ENCODE measurements at places on chromosomes 11 and 22.
A peak's percentile ranks its signal among the peaks of the same experiment; 100 is the strongest.

- DNase-seq, result no peak
These were observed 82.5 kb upstream of the DDI1 start for GRCh38 chr11:103953797-103954486.

GRCh38 chr11:111272420-111272819 lies 25.9 kb upstream of the POU2AF3 start:
- DNase-seq, result no peak

GRCh38 chr22:23847310-23847920 lies 8.6 kb upstream of the DERL3 start:
- no peak for DNase-seq

DNA sequence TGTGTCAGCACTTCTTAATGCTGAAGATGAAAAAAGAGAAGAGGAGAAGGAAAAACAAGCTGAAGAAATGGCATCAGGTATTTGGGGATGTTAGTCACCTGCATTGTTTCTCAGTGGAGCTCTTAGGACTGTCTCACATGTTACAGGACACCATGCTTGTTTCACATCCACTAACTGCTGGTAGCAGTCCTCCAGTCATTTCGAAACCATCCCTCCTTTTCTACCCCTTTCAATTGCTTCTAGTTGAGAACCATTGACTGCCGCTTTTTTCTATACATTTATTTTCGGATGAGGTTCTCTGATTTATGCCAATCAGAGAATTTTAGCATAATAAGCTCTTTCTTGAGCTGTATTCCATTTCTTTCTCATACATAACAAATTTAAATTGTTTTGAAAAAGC lies 21.5 kb downstream of the BIRC2 start:
- DNase-seq, result no peak

- no peak for DNase-seq
These were observed 92.5 kb upstream of the CARD18 start for GRCh38 chr11:105232021-105232420.

DNA sequence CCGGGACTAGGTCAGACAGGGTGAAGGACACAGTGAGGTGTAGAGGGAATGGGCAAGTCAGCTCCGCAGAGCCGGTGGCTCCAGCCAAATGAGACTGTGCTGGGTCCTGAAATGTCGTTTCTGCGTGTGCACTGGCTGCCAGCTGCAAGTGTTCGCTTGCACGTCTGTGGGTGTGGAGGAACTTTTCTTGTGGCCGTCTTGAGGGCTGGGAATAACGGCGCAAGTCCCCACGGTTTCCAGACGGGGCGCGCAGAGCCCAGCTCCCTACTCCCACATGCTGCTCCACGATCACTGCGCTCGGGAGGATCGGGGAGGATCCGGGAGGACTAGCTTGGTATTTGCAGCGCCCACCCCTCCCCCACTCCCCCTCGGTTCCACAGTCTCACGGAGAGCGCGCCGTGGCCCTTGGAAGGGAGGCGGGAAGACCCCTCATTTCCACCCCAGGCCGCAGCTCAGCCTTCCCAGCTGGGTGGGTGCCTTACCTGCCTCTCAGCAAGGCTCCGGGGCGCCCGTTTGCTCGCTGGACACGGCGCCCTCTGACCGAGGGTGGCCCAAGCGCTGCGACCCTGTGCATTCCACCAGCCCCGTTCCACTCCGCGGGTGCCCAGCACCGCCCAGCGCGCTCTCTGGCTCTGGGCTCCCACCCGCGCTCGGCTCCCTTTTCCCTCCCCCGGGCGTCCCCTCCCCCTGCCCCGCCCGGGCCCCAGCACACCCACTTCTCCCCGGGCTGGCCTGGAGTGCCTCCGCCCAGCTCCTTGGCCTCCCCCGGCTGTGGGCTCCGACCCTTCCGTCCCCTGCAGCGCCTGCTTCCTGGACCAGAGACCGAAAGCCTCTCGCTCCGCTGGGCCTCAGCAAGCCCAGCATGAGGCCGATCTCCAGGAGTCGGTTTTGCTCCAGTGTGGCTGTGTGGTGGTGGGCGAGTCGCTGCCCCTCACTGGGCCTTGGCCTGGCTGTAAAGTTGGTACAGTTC lies at the start of gene KCNE3:
TSS of gene KCNE3 (minus strand) at position 634 of the 970 bp plus-strand sequence. CDS start 9,986 bp downstream, outside the sequence.
- DNase-seq, result no peak

GRCh38 chr22:17774206-17774925 lies at the start of gene BID:
Gene BID (minus strand): TSS chr22:17774469. CDS start chr22:17750116, 24,353 bp downstream.
- no peak for DNase-seq

DNA sequence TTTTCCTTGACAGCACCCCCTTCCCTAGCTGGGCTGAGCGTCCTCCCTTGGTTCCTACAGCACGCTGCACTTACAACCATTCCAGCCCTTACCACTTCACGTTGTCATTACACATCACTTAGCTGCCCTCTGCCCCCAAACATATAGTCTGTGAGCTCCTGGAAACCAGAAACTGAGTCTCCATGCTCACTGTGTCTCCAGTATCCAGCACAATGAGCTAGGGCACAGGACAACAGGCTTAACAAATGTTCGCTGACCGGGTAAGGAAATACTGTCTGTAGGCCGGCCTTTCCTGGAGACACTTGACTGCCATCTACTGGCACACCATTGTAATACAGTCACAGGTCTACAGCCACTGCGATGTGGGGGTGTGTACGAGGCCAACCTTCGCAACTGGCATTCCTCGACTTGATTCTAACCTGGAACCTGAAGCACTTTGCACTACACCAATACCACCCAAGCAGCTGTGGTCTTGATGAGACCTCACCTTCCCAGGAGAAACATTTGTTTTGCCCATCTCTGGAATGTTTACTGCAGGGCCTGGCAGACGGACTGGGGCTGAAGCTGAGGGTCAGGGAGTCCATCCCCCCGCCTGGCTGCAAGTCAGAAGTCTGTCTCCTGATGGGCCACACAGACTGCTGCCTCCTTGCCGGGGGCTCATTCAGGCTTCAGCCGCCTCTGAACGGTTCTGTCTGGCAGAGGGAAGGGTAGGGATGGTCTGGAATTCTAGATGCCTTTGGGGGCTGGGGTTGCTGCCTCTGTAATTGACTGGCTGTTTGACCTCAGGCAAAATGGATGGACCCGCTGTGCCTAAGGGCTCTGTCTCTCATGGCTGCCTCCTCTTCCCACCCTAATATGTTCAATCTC lies 72.0 kb downstream of the SYN3 start:
- DNase-seq, result no peak

DNA sequence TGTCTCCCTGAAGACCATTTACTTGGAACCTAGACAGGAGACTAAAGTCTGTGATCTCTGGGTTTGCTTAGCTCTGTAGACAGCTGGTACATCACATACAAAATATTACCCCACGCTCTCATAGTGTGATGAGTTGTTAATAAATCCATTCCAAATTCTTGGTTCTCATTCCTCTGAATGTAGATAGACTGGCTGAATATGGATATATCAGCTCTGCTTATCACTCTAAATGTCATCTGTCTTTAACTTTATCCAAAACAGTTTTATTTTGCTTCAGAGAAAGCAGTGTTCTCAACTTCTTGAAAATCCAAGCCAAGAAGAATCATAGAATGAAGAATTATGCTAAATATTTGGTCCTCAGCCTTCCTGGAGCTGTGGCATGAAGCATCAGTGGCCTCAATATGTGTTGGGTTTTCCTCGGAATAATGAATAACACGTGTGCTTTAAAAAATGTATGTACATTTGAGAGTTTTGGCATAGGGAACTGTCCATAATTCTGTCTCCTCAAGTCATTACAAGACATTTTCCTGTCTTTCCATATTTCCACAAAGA lies 10.5 kb upstream of the LDLRAD3 start:
- no peak for DNase-seq

- DNase-seq, result no peak
These were observed 2.1 kb downstream of the USP28 start for GRCh38 chr11:113873236-113873626.

DNA sequence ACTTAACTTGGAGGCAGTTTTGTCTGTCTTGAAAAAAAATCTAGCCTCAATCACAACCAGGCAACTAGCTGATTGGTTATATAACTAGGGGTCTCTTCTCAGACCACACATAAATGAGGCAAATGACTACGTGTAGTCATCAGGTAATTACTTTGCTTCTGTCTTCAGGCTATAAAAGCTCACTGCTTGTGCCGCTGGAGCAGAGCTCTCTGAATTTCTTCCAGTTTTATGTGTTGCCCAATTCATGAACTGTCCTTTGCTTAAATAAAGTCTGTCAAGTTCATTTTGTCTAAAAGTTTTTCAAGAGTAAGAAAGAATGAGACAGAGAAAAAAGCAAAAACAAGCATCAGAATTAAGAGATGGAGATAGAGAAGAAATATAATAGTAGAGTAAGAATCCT lies 93.4 kb downstream of the MUC15 start:
- DNase-seq, result no peak

DNA sequence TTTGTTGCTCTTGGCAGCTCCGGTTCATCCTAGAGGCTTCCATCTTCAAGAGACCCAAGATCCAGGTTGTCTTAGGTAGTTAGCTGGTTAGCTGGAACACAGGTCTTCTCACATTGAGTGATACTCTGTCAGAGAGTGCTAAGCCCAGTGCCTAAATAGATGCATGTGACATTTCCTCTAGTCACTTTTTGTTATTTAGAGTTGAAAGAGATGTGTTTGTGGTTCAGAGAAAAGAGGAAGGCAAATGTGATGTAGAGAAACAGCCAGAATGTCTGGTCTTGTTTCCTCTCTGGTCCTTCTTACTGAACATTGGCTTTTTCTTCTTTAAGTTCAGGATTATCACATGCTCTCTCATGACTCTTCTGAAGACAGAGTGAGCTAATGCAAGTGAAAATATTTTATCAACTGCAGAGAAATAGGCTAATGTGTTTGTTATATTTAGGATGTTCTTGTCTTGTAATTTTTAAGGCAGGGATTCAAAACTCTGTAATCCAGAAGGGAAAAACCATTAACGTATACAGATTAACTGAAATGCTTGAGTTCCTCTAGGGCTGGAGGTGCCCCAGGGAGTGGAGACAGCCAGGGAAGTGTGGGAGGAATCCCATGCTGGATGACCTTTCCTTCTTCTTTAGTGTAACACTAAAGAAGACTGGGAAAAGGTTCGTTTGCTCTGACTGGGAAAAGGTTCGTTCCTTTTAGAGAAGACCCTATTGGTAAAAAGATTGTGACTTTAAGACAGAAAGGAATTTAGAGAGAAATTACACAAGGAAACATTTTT lies 75.4 kb downstream of the SWAP70 start:
- no peak for DNase-seq

DNA sequence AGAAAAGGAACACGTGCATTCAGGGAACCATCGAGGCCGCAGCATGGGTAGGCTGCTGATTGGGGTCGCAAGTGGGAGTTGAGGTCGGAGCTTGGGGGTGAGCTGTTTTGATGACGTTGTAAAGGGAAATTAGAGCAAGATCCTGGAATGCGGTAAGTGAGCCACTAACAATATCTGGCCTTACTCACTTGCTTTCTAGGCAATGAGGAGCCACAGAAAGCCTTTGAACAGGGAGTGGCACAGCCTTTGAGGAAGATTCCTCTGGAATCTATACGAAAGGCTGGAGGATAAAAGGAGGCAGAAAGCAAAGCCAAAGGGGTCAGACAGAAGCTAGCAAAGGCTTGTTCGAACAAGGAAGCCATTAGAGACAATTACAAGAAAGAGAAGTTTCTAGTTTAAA lies 197.5 kb downstream of the LARGE1 start:
- peak; percentile 5 for DNase-seq

DNA sequence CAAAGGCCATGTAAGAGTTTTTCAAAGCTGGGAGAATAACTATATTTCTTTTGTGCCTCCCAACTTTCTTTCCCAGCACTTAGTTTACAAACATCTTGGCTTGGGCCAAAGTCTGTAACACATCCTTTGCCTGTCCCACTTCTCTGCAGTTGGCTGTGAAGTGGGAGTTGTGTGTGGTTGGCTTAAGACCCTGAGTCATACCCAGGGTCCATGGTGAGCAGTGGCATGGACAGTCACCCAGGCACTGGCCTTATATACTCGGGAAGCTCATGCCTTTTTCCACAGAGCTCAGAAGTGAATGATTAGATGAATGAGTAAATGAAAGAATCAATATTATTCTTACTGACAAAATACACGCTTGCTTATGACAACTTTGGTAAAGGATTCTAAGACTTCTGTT lies 231.4 kb downstream of the BLID start:
- DNase-seq, result no peak

GRCh38 chr22:24925586-24926427 lies 20.7 kb downstream of the LHFPL7 start:
- DNase-seq, result no peak

GRCh38 chr11:40188848-40189247 lies 1270.6 kb downstream of the LRRC4C start:
- no peak for DNase-seq

GRCh38 chr11:109350091-109350490 lies 71.9 kb upstream of the C11orf87 start:
- no peak for DNase-seq

- no peak for DNase-seq
These were observed 18.0 kb downstream of the MN1 start for GRCh38 chr22:27783436-27784119.

- DNase-seq, result no peak
These were observed 1.0 kb downstream of the FUT4 start for GRCh38 chr11:94544646-94545263.

GRCh38 chr11:14150878-14151277 lies 188.4 kb downstream of the SPON1 start:
- no peak for DNase-seq

DNA sequence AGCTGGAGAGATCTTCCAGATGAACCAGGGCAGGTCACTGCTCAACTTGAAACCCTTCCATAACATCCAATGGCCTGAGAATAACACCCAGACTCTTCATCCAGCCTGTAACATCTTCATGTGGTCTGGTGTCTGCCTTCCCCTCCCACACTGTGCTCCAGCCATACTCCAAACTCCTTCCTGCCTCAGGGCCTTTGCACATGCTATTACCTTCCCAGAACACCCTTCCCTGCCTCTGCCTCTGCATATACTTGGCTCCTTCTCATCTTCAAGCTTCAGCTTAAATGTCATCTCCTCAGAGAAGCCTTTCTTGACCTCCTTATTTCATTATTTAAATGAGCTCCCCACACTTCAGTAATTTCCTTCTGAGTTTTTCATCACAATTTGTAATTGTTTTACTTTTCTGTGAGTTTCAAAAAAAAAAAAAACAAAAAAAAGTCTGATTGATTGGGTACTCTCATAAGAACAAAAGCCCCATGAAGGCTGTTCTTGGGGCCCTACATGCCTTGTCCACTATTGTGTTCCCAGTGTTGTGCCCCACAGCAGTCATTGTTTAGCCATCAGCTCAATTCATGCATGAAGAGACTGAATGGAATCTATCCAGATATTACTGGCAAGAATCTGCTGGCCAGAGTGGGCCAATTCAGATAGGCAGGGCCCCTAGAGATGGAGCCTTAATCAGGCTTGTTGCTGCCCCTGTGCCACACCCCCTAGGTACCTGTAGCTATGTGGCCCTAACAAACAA lies 22.1 kb downstream of the LMO1 start:
- no peak for DNase-seq

DNA sequence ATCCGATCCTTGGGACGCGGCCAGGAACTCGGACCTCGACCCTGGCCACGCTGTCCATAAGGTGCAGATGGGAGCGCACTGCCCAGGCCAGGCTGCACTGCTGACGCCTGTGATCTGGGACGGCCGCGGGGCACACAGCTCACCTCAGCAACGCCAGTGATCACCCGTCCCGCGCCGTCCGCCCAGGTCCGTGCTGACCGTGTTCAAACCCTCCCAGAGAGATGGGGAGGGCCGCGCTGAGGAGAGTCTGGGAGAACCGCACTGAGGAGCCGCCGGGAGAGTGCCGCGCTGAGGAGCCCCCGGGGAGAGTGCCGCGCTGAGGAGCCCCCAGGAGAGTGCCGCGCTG lies 636 bp downstream of the KCNQ1OT1 start:
- DNase-seq, result no peak
